ENCODE measurements at places on chromosomes 12 and 14. TPM values are rescaled to one million over a fixed set of nuclear protein-coding genes. Genes with fewer than 3 reads are reported as not detected.

GRCh38 chr12:44223736-44224135, 387.9 kb downstream of the TMEM117 start:
- H3K27me3 ChIP-seq, result no peaks in the 10 kb centered on the region
- H3K27ac ChIP-seq, result no peak overlapping the region
- H3K36me3 ChIP-seq, result no peaks in the 10 kb centered on the region
- no peak overlapping the region for H3K4me3 ChIP-seq
- no peak for DNase-seq

GRCh38 chr12:95237315-95237714, 19.7 kb downstream of the VEZT start:
- no peaks in the 10 kb centered on the region for H3K36me3 ChIP-seq
- no peak overlapping the region for H3K27ac ChIP-seq
- DNase-seq, result no peak
- no peak overlapping the region for H3K4me3 ChIP-seq

DNA sequence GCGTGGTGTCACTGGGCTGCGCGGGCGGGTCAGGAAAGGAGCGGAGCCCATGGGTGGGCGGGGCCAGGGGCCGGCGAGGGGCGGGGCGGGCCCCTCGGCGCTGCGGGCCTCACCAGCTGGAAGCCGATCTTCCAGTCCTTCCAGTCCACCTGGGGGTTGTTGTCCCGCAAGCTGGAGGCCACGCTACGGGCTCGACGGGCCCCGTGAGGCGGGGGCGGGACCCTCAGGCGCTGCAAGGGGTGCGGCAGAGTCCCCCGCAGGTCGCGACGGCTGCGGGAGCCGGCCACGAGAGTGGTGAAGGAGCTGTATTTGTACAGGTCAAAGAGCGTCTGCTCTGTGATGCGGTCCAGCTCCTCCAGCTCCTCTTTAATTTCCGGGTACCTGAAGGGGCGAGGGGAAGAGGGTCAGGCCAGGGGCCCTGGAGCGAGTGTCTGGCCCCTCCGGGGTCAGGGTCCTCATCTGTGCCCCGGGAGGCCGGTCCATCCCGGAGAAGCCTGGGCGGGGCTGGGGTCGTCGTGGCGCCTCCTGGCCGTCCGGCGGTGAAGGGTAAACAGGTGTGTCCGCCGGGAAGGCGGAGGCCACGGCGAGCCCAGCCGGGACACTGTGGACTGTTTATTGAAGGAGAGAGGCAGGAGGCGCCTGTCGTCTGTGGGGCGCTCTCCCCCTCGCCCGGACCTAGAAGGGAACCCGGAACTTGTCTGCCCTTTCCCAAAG, 11.9 kb downstream of the SCNN1A start:
- H3K27ac ChIP-seq, result peak overlapping the region; percentile 95
- no peaks in the 10 kb centered on the region for H3K4me1 ChIP-seq
- H3K36me3 ChIP-seq, result no peaks in the 10 kb centered on the region
- DNase-seq, result peak; percentile 85
- no peaks in the 10 kb centered on the region for H3K27me3 ChIP-seq

GRCh38 chr12:52214421-52214802, 18.6 kb upstream of the KRT7 start:
- no peak overlapping the region for H3K4me3 ChIP-seq
- no peaks in the 10 kb centered on the region for H3K27me3 ChIP-seq
- no peak for DNase-seq
- H3K4me1 ChIP-seq, result no peaks in the 10 kb centered on the region

GRCh38 chr12:93968536-93969285, 179.7 kb upstream of the PLXNC1 start:
- H3K27me3 ChIP-seq, result no peaks in the 10 kb centered on the region
- no peak for DNase-seq

DNA sequence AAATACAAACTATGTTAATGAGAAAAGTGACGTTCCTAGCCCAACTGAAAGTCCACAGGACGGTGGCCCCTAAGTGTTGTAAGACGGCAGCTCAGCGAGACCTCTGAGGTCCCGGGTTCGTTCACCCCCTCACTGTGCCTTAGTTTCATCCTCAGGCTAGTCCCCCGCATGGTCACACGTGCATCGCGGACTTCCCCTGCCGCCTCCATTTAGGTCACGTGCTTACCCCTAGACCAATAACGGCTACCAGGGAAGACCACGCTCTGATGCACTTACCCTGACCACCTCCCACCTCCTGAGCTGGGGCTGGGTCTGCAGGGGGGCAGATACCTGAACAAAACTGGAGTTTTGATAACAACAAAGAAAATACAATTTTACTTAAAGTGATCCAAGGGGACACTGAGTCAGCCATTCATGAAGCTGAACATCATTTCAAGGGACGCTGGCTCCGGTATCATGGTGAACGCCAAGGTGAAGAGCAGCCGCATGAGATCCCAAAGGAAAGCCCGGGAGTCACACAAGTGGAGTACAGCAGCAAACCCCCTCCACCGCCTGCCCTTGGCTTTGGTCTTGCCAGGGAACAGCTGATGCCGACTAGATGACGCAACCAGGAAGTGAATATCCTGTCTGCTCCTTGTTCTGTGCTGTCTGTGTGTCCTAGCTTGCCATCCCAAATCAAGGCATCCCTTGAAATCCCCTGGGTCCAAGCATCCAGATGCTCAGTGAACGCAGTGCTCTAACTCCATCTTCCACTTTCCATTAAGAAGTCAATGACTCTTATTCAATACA, 274.1 kb downstream of the PCNX1 start:
- no peaks in the 10 kb centered on the region for H3K4me1 ChIP-seq
- H3K27ac ChIP-seq, result no peak overlapping the region
- no peaks in the 10 kb centered on the region for H3K27me3 ChIP-seq
- no peak for DNase-seq

- H3K27me3 ChIP-seq, result no peaks in the 10 kb centered on the region
- no peak for DNase-seq
- no peak overlapping the region for H3K27ac ChIP-seq
- no peaks in the 10 kb centered on the region for H3K4me1 ChIP-seq
- H3K4me3 ChIP-seq, result no peak overlapping the region
- H3K36me3 ChIP-seq, result no peaks in the 10 kb centered on the region
Observed at GRCh38 chr12:23259558-23259957, 634.6 kb downstream of the ETNK1 start.

DNA sequence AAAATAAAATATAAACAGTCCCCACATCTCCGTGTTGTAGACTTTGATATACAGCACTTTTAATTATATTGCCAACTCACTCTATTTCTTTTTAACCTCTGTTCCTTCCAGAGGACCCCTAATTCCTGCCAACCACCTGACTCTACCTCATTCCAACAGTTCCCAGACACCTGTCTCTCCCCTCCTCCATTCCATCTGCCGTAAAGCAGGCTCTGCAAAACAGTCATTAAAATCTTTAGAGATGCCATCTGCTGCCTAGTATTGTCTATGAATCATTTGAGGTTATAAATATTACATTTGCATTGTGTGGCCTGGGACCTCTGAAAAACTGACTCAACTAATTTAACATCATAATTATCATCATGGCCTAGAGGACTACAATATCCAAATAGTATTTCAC, 148.8 kb upstream of the DCN start:
- H3K4me3 ChIP-seq, result no peak overlapping the region
- no peaks in the 10 kb centered on the region for H3K27me3 ChIP-seq
- H3K36me3 ChIP-seq, result no peaks in the 10 kb centered on the region
- DNase-seq, result no peak
- no peaks in the 10 kb centered on the region for H3K4me1 ChIP-seq

DNA sequence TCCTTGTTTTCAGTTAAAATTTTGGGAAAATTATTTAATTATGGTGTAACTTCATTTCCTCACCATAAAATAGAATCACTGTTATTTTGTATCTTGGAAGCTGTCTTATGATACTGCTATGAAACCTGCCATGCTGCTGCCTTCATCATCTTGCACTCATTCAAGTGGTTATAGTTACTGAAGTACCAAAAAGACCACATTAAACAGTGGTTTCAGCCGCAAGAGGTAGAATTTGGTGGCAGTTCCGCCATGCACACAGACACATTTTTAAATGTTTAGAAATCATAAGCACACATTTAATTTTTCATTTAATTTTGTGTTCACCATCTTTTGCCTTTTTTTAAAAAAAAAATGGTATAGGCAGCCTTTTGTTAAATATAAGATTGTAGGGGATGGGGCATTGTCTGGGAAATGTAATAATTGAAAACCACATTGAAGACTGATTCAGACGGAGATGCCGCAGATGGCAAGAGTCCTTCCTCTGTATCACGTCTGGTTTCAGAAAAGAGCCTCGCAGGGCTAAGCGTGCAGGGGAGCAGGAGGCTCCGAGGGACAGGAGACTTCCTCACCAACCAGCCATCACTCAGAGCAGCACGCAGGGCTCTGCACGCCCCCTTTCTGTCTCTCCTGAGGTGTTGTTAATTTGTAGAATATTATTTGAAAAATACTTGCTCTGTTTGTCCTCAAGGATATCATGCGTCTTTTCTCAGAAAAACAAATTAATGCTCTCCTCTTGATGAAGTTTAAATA, 115.2 kb upstream of the PELI2 start:
- no peaks in the 10 kb centered on the region for H3K4me1 ChIP-seq
- no peak overlapping the region for H3K27ac ChIP-seq
- H3K36me3 ChIP-seq, result no peaks in the 10 kb centered on the region
- peak; percentile 10 for DNase-seq
- no peak overlapping the region for H3K4me3 ChIP-seq
- H3K27me3 ChIP-seq, result no peaks in the 10 kb centered on the region

DNA sequence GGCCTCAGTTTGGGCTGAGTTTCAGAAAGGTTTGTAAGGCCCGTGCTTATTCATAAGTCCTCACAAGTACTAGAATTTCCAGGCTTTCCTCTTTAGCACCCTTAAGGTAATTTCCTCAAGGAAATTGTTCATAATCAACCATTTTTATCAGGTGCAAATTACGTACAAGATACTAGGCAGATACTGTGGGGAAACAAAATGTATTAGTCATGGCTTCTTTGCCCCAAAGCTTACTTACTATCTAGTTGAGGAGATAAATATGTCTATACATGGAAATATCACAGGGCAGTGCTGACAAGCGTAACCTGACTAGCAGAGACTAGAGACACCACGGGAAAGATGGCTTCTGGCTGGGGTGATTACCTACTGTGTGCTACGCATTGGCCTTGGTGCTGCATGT, 22.5 kb downstream of the MAX start:
- H3K4me3 ChIP-seq, result no peak overlapping the region
- no peaks in the 10 kb centered on the region for H3K27me3 ChIP-seq

DNA sequence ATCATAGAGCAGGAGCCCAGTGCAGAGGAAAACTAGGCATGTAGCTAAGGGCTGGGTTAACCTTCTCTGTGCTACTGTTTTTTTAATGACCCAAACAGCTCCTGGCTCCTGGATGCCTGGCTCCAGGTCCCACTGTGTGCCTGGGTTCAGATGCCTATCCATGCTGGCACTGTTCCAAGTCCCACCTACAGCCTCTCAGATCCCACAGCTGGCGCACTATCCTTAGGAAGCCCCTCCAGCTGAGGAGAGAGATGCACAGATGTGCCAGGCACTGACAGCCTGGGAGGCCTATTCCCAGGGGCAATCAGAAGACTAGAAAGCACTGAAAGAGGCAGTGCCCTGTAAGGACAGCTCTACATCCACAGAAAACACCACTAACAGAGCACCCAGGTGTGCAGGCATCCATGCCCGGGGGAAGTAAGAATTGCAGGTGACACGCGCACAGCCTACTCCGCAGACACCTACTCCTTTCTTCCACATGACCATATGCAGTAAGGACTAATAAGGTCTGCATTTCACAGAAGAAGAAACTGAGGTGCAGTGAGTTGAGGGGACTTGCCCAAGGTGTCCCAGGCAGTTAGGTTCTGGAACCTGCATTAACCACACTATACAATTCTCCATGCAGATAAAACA, 51.2 kb downstream of the PITPNM2 start:
- H3K4me3 ChIP-seq, result no peak overlapping the region
- no peaks in the 10 kb centered on the region for H3K27me3 ChIP-seq

- no peaks in the 10 kb centered on the region for H3K36me3 ChIP-seq
- no peaks in the 10 kb centered on the region for H3K4me1 ChIP-seq
- DNase-seq, result no peak
- no peaks in the 10 kb centered on the region for H3K27me3 ChIP-seq
- H3K27ac ChIP-seq, result no peak overlapping the region
- no peak overlapping the region for H3K4me3 ChIP-seq
Observed at GRCh38 chr14:42523666-42524065, 917.0 kb downstream of the LRFN5 start.

GRCh38 chr12:50926415-50926814, 25.9 kb upstream of the HIGD1C start:
- DNase-seq, result peak; percentile 25
- H3K36me3 ChIP-seq, result no peaks in the 10 kb centered on the region
- no peaks in the 10 kb centered on the region for H3K4me1 ChIP-seq
- H3K27ac ChIP-seq, result peak overlapping the region; percentile 15
- peak overlapping the region; percentile 53 for H3K4me3 ChIP-seq

- H3K4me3 ChIP-seq, result no peak overlapping the region
- no peaks in the 10 kb centered on the region for H3K4me1 ChIP-seq
- H3K36me3 ChIP-seq, result no peaks in the 10 kb centered on the region
Observed at GRCh38 chr12:98845957-98846356, 200.9 kb downstream of the APAF1 start.

DNA sequence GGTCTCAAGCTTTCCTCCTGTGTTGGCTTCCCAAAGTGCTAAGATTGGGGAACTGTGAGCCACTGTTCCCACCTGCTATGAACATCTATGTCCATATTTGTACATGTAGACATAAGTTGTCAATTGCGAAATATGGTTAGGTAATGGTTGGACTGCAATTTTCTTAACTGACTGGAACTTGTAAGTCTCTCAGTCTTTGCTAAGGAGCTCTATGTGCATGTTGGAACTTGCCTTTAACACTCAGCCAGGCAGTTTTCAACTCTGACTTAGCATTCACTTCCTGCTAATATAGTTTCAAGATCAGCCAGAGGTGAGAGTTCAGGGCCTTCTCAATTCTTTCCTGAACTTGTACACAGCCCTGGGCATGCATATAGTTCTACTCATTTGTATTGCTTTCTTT, 44.5 kb upstream of the EEA1 start:
- no peaks in the 10 kb centered on the region for H3K36me3 ChIP-seq
- DNase-seq, result peak; percentile 47
- no peak overlapping the region for H3K4me3 ChIP-seq
- no peak overlapping the region for H3K27ac ChIP-seq
- no peaks in the 10 kb centered on the region for H3K27me3 ChIP-seq

DNA sequence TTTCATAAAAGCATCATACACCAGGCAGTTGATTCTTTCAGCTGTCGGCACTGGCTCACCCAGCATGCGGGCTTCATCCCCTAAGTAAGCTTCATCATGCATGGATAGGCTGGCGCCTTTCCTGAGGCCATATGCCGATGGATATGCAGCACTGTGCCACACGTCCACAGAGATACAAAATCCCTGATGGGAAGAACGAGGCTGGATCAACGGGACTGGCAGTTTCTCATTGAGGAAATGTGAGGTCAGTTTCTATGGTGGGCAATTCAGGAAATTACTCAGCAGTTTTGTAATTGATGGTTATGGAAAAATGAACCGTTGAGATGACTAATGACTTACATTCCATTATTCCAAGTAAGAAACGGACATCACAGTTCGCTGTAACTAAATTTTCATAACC, 453.8 kb downstream of the TMEM121 start:
- no peak overlapping the region for H3K4me3 ChIP-seq
- DNase-seq, result no peak
- no peaks in the 10 kb centered on the region for H3K4me1 ChIP-seq
- no peak overlapping the region for H3K27ac ChIP-seq
- no peaks in the 10 kb centered on the region for H3K27me3 ChIP-seq
- H3K36me3 ChIP-seq, result no peaks in the 10 kb centered on the region

GRCh38 chr12:40208707-40209446, 15.9 kb upstream of the LRRK2 start:
- H3K27ac ChIP-seq, result no peak overlapping the region
- H3K4me1 ChIP-seq, result no peaks in the 10 kb centered on the region
- H3K27me3 ChIP-seq, result no peaks in the 10 kb centered on the region
- H3K36me3 ChIP-seq, result no peaks in the 10 kb centered on the region
- no peak overlapping the region for H3K4me3 ChIP-seq
- no peak for DNase-seq

The SLC22A17 gene
- 36.3 TPM for polyA plus RNA-seq

The AMIGO2 gene
- polyA plus RNA-seq, result 0.22 TPM

The DIO3 gene
- 2.0 TPM for polyA plus RNA-seq

The BORCS5 gene
- 2.2 TPM for polyA plus RNA-seq

The TMTC1 gene
- 11.4 TPM for polyA plus RNA-seq
